Type B pancreatic cell (in vitro differentiated cells): ENCODE measurements at places on chromosomes 6 and 20.

- DNase-seq: no peak
Observed at GRCh38 chr6:66508433-66508832, 801.4 kb upstream of the EYS start.

DNA sequence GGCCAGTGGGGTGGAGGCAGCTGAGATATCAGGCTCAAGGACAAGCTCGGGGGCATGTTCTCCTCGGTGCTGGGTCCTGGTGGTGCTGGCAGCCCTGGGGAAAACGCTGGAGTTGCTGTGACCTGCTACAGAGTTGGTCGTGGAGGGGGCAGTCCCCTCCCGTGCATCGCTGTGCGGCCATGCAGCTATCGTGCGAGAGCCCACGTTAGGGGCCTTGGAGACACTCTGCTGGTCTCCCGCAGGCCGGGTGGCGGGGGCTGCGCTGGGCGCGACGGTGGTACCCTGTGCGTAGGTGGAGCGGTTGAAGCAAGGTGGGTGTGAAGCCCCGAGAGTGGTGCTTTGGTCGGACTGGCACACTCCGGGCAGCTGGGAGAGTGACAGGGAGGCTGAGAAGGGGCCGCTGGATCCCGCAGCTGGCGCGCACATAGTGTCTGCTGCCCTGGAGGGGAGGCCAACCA is 12.0 kb downstream of the LRRN4 start:
- no peak for DNase-seq

DNA sequence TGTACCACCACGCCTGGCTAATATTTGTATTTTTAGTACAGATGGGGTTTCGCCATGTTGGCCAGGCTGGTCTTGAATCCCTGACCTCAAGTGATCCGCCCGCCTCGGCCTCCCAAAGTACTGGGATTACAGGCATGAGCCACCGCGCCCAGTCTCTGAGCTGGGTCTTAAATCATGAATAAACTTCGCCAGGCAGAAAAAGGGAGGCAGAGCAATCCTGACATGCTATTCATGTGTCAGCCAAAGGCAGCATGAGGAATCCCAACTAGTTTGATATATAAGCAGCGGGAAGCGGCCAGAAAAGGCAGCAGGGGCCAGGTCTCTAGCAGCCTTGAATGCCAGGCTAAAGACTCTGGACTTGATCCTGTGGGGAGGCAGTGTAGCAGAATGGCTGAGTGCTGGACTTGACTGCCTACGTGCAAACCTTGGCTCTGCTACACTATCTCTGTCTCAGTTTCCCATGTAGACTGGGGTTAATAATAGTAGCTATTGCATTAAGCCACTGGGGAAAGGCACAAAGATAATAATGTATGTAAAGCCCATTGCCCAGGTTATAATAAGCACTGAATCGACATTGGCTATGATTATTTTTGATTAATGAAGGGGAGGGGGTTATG is 1.8 kb downstream of the PROCR start:
- DNase-seq: no peak

DNA sequence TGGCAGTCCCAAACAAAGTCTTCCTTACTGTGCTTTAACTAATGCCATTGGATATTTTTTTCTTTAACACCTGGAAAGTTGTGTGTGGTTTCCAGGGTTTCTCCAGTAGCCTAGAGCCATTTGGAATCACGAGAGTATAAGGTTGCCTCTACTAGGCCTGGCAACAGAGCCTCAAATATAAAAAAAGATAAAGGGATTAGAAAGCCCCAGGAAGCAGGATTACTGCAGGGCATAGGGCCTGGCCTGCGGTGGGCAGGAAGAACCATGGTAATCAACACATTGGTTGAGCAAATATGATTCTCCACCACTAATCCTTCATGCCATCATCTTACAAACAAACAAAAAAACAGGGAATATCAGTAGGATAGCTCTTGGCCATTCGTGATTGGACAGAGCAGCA is 177.8 kb upstream of the GGTLC1 start:
- no peak for DNase-seq

DNA sequence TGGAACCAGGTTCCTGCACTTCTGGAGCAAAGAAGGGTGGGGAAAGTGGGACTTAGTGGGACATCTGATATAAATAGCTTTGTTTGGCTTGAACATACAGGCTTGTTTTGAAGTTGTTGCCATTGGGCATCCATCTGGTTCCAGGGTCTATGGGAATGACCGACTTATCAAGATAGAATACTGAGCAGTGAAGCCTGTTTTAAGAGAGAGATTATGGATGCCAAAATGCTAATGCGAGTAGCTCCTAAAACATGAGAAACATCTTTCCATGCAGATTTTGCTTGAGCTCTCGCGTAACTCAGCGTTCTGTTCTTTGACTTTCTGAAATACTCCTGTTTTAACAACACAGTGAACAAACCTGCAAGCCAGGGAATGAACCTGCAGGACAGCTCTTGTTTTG is 98.5 kb downstream of the ANKS1A start:
- DNase-seq: no peak

GRCh38 chr6:43977404-43978111 is 149.7 kb downstream of the MRPL14 start:
- peak; percentile 37 for DNase-seq

DNA sequence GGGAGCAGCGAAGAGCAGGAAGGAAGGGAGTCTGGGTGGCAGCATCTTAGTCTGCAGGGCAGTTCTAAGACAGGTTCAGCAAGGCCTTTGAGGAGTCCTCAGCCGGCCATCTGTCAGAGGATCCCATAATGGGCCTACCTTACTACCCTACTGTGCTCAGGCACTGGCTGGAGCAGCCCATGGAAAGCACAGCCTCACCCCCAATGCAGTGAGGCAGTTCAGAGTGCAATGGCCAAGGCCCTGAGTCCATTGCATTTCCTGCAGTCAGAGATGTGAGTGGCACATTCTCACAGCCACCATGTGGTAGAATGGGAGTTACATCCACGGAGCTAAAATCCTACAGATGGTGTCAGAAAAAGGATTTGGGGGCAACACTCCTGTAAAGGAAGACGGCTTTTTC is 19.4 kb upstream of the OVOL2 start:
- no peak for DNase-seq

- no peak for DNase-seq
Observed at GRCh38 chr20:17644451-17644850, 37.6 kb downstream of the RRBP1 start.

DNA sequence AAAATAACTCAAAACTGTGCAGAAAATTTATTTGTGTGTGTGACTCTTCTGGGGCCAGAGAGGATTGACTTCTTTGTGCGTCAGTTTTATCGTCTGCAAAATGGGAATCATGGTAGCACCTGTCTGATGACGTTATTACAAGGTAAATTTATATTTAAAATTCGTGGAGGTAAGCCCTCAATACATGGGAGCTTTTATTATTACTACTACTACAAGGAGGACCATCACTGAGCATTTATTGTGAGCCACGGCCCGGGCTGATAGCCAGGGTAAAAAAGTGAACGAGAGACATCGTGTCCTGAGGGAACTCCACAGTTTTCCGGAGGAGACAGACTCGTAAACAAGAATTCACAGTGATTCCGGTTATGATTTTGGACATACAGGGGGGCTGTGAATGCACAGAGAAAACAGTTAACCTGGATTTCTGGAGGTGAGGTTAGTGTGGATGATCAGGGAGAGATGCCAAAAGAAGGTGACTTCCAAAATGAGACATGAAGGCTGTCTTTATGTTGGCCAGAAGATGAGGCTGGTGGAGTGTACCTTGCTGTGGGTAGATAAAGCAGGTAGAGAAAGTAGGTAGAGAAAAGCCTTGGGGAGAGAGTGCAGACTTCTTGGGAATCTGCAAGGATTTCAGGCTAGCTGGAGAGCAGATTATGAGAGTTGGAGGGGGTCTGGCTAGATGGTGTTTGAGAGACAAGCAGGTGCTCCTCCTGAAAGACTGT is 10.6 kb upstream of the SERINC3 start:
- DNase-seq: no peak

GRCh38 chr20:57902473-57902872 is 192.7 kb upstream of the PMEPA1 start:
- no peak for DNase-seq

- DNase-seq: no peak
Observed at GRCh38 chr6:25617997-25618396, 34.0 kb upstream of the SCGN start.

DNA sequence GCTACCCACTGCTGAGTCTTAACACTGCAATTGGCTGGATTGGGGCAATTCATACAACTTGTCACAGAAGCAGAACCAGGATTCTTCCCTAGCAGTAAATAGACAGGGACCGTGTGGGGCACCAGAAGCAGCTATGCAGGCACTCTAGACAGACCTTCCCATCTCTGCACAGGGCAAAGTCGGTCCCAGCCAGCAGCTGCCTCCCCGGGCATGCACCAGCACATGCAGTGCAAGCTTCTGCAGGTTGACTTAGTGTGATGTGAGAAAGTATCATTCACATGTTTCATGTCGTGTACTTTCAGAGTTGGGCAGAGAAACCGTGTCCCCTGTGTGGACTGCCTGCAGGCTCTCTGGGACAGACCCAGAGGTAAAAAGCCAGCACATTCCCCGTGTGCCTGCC is 98.0 kb upstream of the FOXA2 start:
- no peak for DNase-seq

DNA sequence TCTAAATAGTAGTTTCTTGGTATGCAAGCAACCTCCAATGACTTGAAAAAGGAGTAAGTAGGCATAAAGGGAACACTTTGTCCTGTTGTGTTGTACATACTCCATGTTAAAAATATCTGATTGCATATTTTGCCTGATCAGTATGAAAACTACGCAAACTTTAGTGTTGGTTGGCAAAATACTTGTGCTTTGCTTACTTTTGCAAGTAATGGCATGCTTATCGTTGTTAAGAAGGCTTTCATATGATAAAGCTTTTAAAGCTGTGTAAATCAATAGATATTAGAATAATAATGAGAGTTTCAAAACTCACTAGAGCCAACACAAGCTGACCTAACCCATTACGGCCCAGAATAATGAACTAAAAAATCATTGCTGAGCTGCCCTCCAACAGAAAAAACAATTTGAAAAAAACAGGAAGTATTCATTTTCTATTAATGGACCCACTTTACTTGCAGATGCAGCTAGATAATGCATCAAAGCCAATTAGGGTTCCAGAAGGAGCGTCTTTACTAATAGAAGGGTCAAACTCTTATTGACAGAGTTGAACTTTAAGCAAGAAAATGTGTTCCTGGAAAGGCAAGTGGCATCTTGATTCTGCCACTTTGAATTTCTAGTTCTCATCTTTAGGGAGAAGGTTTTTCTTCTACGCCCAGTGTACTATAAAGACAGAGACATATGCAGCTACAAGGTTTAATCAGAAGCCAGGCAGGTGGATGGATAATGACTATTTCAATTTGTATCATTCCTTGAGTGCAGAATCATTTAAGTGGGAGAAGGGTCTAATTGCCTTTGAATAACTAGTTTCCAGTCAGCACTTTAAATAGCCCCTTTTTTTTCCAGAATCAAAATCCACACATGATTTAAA is 82.2 kb downstream of the SNAP25 start:
- no peak for DNase-seq

DNA sequence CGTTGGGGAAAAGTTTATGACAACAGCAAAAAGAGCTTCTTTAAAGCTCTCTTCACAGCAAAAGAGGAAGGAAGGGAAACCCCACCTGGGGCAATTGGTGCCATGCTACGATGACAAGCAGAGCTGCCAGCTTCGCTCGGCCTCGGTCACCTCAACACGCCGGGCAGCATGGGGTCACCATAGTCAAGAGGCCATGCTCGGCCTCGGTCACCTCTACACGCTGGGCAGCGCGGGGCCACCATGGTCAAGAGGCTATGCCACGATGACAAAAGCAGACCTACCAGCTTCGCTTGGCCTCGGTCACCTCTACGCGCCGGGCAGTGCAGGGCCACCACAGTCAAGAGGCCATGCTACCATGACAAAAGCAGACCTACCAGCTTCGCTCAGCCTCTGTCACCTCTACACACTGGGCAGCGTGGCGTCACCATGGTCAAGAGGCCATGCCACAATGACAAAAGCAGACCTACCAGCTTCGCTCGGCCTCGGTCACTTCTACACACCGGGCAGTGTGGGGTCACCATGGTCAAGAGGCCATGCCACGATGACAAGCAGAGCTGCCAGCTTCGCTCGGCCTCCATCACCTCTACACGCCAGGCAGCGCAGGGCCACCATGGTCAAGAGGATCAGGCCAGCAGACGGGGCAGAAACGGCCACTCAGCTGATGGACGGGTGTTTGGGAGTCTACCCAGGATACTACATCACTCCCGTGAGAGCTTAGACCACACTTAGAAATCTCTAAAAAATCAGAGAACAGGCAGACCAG is 12.1 kb downstream of the APMAP start:
- no peak for DNase-seq

GRCh38 chr6:80637312-80637711 is 530.8 kb downstream of the BCKDHB start:
- DNase-seq: no peak
